Umbilical cord (tissue), 2 donors: ENCODE measurements at places on chromosomes 1 and 21. TPM values are rescaled to one million over a fixed set of nuclear protein-coding genes. Genes with fewer than 3 reads are reported as not detected.

DIP2A gene
- total RNA-seq: 29.1 TPM

DNA sequence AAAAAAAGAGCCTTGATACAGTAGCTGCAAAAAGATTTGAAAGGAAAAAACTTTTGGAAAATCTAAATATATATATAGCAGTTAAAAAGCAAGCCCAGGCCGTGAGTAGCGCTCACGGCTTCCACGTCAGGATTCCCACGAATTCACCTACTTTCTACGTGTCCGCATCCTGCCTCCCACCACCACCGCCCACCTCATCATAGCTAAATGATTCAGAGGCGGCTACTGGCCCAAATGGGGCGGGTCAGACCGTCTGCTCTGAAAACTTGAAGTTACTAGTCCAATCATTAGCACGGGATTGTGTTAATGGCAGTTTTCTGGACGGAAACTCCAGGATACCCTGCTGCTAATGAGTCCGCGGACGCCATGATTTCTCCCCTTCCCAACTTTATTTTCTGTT is 1.3 kb upstream of the CCSAP start:
- no peak for DNase-seq

SFN gene
- total RNA-seq: 21.4 TPM

- DNase-seq: peak; percentile 9
These were observed 465.8 kb upstream of the PLXNA2 start for GRCh38 chr1:208709981-208710380.

- DNase-seq: no peak
These were observed 377.5 kb downstream of the HLX start for GRCh38 chr1:221256773-221257172.
